ENCODE measurements at places on chromosomes 11 and 22.
A peak's percentile ranks its signal among the peaks of the same experiment; 100 is the strongest.

DNA sequence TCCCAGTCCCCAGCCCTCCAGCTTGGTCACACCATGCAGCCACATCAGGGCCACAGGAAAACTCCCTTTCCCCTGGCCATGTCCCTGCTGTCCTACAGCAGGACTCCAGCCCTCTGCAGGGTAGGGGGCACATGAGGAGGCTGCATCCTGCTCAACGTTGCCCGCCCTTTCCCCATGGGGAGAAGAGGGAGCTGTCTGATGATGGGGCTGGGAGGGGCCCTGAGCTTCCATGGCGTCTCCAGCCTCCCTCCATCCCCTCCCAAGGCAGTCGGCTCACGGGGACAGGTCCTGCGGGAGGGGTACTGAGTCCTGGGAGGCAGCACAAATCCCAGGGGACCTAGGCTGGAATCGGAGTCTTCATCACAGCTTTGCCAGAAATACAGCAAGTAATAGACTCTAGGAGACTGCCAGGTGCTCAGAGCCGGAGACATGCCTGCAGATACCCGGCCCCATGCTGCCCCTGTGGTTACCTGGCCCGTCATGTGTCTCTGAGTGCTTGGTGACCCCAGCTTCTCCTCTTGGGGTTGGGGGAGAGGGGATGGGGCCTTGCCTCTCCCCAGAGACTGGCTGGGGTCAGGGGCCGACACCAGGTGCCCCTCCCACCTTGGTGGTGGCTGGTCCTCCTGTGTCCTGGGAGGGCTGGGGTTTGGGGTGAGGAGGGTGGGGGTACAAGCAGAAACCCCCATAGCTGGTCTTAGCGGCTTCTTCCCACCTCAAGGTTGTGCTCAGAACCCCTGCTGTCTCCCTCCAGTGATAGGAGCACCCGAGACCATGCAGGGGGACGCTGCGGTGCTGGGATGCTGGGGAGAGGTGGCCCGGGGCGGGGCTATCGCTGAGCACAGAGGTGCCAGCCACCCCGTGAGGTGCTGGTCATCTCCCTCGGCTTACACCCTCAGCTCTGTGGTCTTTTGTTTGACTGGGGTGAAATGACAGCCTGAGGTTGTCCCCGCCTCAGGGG lies 2.3 kb downstream of the MRGPRE start:
- DNase-seq, result no peak

DNA sequence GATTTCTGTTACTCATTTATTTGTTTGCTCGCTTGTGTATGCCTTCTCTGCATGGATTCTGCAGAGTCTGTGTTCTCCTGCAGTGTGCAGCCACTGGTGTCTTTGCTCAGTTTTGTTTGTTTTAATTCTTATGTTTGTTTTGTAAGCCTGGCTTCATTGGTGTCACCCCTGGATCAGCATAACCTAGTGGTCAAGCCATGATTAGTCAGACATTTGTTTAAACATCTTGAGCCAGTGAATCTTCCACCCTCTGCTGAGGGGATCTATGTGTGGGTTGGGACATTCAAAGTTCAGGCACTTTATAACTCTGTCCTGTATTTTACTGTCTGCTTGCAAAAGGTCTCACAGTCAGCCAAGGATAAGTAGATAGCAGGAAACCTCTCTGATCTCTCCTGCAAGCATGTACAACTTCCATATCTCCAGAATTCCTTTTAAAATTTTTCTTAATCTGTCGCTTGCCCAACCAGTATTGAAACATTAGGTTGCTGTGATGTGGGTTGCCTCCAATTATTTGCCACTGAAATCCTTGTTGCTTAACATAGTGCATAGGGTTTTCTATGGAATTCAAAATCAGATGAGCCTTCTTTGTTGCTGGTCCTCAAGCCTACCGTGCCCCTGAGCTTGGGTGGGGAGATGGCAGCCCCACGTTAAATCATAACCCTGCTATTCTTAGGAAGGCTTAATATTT lies 86.8 kb downstream of the KCNQ1OT1 start:
- DNase-seq, result no peak

DNA sequence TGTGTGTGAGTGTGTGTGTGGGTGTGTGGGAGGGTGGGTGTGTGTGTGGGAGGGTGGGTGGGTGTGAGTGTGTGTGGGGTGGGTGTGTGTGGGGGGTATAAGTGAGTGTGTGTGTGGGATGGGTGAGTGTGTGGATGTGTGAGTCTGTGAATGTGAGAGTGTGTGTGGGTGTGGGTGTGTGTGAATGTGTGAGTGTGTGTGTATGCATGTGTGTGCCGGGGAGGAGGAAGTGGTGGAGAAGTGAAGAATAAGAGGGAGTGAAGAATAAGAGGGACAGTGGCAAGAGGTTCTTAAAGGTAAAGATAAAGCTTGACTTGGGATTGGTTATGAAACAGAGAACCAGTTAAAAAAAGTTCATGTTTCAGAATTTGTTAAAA lies 54.0 kb downstream of the PRR5L start:
- DNase-seq, result no peak

GRCh38 chr11:120929090-120929489 lies 94.8 kb upstream of the TBCEL start:
- no peak for DNase-seq

DNA sequence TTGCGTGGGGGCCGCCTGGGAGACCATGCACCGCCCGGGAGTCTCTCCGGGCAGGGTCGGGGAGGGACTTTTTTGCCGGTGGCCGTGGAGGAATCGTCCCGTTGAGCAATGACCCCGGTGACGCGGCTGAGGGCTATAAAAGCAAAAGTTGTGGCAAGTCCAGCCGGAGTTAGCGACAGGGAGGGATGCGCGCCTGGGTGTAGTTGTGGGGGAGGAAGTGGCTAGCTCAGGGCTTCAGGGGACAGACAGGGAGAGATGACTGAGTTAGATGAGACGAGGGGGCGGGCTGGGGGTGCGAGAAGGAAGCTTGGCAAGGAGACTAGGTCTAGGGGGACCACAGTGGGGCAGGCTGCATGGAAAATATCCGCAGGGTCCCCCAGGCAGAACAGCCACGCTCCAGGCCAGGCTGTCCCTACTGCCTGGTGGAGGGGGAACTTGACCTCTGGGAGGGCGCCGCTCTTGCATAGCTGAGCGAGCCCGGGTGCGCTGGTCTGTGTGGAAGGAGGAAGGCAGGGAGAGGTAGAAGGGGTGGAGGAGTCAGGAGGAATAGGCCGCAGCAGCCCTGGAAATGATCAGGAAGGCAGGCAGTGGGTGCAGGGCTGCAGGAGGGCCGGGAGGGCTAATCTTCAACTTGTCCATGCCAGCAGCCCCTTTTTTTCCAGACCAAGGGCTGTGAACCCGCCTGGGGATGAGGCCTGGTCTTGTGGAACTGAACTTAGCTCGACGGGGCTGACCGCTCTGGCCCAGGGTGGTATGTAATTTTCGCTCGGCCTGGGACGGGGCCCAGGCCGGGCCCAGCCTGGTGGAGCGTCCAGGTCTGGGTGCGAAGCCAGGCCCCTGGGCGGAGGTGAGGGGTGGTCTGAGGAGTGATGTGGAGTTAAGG lies at the start of gene NEAT1:
Gene NEAT1 (plus strand): TSS at position 166 of the 883 bp plus-strand sequence.
- peak; percentile 81 for DNase-seq

GRCh38 chr11:130383344-130384211 lies 44.8 kb downstream of the ADAMTS8 start:
- no peak for DNase-seq

DNA sequence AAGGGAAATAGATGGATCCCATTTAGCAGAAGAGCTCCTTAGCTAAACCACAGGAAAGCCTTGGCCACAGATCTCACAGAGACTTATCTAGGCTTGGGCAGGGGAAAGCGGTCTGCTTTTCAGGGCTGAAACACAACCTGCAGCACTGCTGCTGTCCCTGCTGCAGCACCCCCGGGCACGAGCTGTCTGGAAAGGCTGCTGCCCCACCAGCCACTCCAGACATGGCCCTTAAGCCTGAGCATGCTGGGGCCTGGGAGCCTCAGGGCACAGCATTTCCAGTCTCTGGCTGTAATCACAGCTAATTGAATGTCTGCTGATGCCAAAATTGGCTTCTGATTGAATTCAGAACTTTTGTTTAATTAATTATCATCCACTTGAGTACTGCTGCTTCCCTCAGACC lies 115.0 kb downstream of the TMPRSS5 start:
- no peak for DNase-seq

GRCh38 chr11:2837096-2837601 lies 48.4 kb downstream of the CDKN1C start:
- DNase-seq, result no peak

- no peak for DNase-seq
Measured at GRCh38 chr11:123560006-123560405, 94.4 kb downstream of the SCN3B start.

DNA sequence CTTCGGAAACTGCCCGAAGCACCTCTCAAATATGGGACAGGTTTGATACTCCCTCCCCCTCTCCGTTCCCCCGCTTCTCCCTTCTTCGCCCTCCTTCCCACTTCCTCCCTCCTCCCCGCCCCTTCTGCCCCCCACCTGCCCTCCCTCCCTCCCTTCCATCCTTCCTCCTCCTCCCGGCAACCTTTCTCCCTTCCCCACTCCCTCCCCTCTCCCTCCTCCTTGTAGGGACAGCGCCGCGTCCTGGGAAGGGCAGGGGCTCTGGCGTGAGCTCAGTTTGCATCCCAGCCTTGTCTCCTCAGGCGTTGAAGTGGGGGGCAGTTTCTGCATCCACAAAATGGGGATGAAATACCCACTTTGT lies 6.1 kb upstream of the NFAM1 start:
- no peak for DNase-seq

DNA sequence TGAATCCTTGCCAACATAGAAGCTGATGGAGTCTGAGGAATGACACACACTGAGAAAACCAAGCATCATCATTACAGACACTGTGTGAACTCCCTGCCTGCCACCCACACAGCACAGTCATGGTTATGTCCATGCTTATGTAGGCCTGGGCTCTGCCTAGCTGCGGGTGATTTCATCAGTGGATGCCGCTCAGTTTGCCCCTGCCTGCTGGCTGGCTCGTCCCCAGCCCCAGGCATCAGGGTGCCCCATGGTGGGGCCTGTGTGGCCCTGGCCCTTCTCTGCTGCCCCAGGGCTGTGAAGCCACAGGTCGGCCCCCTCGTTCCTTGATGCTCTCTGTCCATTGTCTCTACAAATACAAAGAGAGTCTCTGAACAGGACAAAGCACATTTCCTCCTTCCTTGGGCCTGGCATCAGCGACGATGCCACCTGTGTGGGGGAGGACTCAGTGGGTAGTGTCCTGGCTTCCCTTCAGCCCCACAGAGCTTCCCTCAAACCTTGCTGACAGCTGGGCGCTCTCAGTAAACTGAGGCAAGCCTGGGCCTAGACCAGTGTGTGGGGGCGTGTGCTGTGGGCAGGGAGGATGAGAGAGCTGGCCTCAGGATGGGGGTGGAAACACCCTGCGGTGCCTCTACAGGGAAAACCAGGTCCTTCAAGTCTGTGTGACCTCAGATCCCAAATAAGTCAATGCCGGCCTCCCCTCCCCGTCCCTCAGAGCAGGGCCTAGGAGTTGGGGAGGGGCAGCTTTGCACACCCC lies 20.0 kb upstream of the TUB start:
- DNase-seq, result no peak

GRCh38 chr22:39723899-39724351 lies 153.4 kb downstream of the CACNA1I start:
- no peak for DNase-seq

DNA sequence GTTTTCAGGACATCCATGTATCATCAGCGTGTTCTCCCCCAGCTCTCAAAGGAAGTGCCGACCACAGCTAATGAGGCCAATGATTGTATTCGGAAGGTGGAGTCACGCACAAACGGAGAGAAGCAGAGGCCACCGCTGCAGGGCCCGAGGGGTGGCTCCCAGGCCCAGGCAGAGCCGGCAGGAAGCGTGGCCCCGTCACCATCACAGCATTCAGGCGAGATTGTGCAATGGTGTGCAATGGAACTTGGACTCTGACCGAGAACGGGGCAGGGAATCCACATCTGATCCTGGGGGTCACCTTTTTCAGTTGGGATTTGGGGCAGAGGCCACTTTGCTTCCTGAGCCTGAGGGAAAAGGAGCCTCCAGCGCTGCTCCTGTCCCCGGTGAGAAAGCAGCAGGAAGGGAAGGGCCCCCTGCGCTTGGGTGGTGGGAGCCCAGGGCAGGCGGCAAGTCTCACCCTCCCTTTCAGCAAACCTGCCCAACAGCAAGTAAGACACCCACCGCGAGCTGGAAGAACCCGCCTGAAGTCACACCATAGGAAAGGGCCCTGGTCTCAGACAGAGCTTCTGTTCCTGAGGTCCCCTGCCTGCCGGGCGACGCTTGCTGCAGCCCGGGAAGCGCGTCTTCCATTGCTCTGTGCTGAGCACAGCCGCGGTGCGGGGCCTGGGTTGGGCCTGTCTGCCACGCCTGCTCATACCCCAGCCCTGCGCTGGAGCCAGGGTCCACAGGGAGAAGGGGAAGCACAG lies 1430.7 kb downstream of the BRD1 start:
- DNase-seq, result no peak

DNA sequence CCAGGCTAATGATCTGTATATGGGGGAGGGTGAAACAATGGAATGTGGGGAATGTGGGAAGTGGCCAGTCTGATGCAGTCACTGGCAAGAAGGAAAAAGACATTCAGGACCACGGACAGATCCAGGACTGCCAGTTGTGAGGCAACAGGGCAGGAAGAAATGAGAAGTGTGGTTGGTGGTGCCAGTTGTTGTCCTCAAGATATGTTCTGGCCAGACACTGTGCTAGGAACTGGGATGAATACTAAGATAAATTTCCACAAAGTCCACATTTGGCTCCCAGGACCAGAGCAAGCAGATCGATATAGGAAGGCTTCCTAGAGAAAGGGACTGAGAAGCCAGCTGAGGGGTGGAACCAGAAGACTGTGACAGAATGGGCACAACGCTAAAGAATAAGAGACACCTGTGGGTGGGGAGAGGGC lies 6.8 kb upstream of the TPBGL start:
- no peak for DNase-seq

- DNase-seq, result no peak
Measured at GRCh38 chr11:44559207-44559939, 6.1 kb upstream of the CD82 start.

- DNase-seq, result no peak
Measured at GRCh38 chr22:40452730-40453487, 82.5 kb downstream of the SGSM3 start.

GRCh38 chr11:126311401-126312291 lies 7.8 kb downstream of the DCPS start:
- no peak for DNase-seq

GRCh38 chr11:113376156-113376555 lies 11.4 kb upstream of the ANKK1 start:
- DNase-seq, result no peak

GRCh38 chr11:43316451-43316850 lies 4.7 kb downstream of the API5 start:
- DNase-seq, result no peak

- DNase-seq, result no peak
Measured at GRCh38 chr11:70430671-70431574, 32.6 kb downstream of the CTTN start.

DNA sequence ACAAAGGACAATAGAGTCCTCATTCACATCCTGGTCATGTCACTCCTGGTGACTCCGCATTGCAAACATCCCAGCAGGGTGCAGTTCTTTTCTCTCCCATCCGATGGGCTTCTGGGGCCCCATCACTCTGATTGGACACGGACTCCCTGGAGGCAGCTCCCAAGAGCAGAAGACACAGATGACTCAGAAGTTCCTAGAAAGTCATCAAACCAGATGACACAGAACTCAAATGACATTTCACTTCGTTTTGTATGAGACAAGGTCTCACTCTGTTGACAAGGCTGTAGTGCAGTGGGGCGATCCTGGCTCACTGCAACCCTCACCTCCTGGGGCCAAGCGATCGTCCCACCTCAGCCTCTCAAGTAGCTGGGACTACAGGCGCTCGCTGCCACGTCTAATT lies 33.2 kb downstream of the ZNF195 start:
- no peak for DNase-seq
